ENCODE measurements at places on chromosomes 2 and 18. TPM values are rescaled to one million over a fixed set of nuclear protein-coding genes. Genes with fewer than 3 reads are reported as not detected.

Gene DPYSL5
- total RNA-seq = not detected

Gene ZNF385B
- not detected for total RNA-seq

Gene C2orf80
- not detected for total RNA-seq

Gene PROC
- not detected for total RNA-seq

Gene TXNDC2
- not detected for total RNA-seq

Gene TNFAIP6
- total RNA-seq = not detected

Gene KLF7
- total RNA-seq = 12.1 TPM

Gene VIL1
- not detected for total RNA-seq

Gene CERKL
- total RNA-seq = not detected

Gene PFN4
- 0.35 TPM for total RNA-seq

Gene SFTPB
- not detected for total RNA-seq

Gene RAB17
- not detected for total RNA-seq

Gene AMER3
- total RNA-seq = not detected

Gene LHCGR
- not detected for total RNA-seq

Gene SLC16A14
- 1.0 TPM for total RNA-seq

Gene GPC1
- total RNA-seq = 1.9 TPM

Gene COL4A4
- total RNA-seq = not detected

Gene SOCS6
- 1.0 TPM for total RNA-seq

Gene MBP
- total RNA-seq = 60.0 TPM

Gene SLC35F5
- 30.8 TPM for total RNA-seq

Gene TEX44
- not detected for total RNA-seq

Gene CYP26B1
- not detected for total RNA-seq

Gene FAM228B
- total RNA-seq = 4.3 TPM

Gene MCM6
- 175 TPM for total RNA-seq

Gene RPIA
- total RNA-seq = 70.2 TPM

Gene NOL4
- total RNA-seq = not detected

Gene ADI1
- total RNA-seq = 35.3 TPM

Gene CENPA
- total RNA-seq = 18.2 TPM

Gene CD207
- not detected for total RNA-seq

Gene CCDC150
- total RNA-seq = 8.2 TPM

Gene CHRND
- total RNA-seq = not detected

Gene CFAP65
- total RNA-seq = not detected

Gene POTEJ
- total RNA-seq = not detected

Gene TANC1
- total RNA-seq = 0.13 TPM

Gene ALPI
- not detected for total RNA-seq

Gene RAB6D
- total RNA-seq = not detected

Gene UNC80
- total RNA-seq = not detected
